ENCODE measurements at places on chromosomes 12 and 14. TPM values are rescaled to one million over a fixed set of nuclear protein-coding genes. Genes with fewer than 3 reads are reported as not detected.
A peak's percentile ranks its signal among the peaks of the same experiment; 100 is the strongest.

Gene TAS2R31
- 3.5 TPM for total RNA-seq

Gene GUCY2C
- not detected for total RNA-seq

Gene IAPP
- total RNA-seq: not detected

Gene CLEC6A
- total RNA-seq: not detected

Gene PDE3A
- 0.79 TPM for total RNA-seq

Gene CDCA3
- total RNA-seq: 8.9 TPM

Gene LRP1-AS
- not detected for total RNA-seq

Gene RASSF9
- 4.2 TPM for total RNA-seq

Gene CPNE6
- not detected for total RNA-seq

Gene CD27
- total RNA-seq: 1.9 TPM

Gene LRRC10
- not detected for total RNA-seq

Gene KLRG1
- total RNA-seq: not detected

Gene SERPINA4
- not detected for total RNA-seq

Gene LBHD2
- not detected for total RNA-seq

Gene RFC5
- 14.0 TPM for total RNA-seq

Gene IFT81
- 5.5 TPM for total RNA-seq

DNA sequence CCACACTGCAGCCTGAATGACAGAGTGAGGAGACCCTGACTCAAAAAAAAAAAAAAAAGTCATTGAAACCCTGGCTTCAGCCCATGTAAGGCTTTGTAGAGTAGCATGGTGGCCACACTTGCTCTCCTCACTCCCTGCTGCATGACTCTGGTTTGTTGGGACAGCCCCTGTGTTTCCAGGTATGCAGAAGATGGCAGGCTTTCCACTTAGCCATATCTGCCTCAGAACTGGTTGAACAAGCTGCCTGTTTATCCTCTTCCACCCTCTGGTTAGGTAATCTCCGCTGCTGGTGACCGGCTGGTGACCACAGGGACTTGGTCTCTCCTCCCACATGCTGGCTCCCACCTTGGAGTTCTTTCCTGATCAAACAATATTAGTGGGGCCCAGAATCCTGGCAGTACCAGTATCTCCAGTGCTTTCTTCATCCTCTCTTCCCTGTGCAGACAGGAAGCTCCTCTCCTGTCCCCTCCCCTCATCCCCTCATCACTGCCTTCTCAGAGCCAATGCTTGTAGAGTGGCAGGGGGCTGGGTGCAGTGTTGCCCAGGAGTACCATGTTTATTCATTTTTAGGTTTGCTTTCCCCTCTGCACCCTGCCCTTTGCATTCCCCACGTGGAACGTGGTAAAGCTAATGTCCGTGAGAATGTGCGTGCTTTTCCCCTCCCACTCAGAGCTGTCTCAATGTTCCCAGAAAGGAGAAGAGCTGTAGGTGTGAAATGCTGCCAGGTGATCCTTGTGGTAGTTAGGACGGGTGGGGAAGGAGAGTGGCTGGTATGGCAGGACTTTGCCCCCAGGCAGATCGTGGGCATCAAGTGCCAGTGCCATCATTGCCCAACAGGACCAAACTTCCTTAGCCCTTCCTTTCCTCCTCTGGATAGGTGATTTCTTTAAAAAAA, 11.3 kb downstream of the ABHD12B start:
- no peak for DNase-seq

- DNase-seq: no peak
Observed at GRCh38 chr12:25106818-25107217, 88.1 kb downstream of the DNAI7 start.

- DNase-seq: no peak
Observed at GRCh38 chr14:68898248-68899032, 80.7 kb downstream of the ACTN1 start.

- no peak for DNase-seq
Observed at GRCh38 chr14:105187935-105188524, 6.9 kb upstream of the NUDT14 start.

- no peak for DNase-seq
Observed at GRCh38 chr12:104371043-104371870, 67.7 kb downstream of the EID3 start.

- DNase-seq: no peak
Observed at GRCh38 chr12:3277306-3277943, 200.2 kb downstream of the TSPAN9 start.

DNA sequence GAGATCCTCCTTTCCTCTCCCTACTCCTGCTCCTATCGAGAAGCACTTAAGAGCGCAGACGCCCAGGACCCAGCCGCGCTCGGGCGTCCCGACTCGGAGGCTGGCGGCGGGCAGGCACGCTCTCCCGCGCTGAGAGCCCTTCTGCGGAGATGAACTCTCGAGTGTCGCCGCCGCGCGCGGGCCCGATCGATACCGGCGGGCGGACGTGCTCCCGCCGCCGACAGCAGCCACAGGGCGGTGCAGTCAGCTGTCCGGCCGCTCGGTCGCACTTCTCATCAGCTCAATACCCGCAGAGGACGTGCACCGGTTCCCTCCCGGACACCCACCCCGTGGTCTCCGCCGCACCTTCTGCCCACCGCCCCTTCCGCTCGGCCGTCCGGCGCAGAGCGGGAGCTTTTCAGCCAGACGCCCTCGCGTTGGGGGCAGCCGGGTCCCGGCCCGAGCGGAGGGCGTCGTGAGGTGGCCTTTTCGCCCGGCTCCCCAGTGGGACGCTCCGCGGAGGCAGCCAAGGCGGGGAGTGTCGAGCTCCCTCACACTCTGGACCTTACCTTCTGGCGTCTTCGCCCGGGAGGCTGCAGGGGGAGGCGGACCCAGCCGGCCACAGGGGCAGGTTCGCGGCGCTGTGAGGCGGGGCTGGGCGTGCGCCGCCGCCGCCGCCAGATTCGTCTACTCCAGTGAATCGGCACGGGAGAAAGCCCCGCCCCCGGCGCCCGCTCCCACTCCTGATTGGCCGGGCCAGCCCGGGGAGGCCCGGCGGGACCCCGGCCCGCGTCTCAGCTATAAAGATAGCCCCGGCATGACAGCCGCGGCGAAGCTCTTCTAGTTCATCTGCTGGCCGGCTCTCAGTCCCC, at the start of gene INSM2:
INSM2 (plus strand) TSS at position 808 of the 851 bp plus-strand sequence. CDS start 89 bp downstream, outside the sequence.
- no peak for DNase-seq

- no peak for DNase-seq
Observed at GRCh38 chr12:92608151-92609091, 94.4 kb upstream of the PLEKHG7 start.

GRCh38 chr12:129753586-129753985, 150.2 kb downstream of the TMEM132D start:
- no peak for DNase-seq

DNA sequence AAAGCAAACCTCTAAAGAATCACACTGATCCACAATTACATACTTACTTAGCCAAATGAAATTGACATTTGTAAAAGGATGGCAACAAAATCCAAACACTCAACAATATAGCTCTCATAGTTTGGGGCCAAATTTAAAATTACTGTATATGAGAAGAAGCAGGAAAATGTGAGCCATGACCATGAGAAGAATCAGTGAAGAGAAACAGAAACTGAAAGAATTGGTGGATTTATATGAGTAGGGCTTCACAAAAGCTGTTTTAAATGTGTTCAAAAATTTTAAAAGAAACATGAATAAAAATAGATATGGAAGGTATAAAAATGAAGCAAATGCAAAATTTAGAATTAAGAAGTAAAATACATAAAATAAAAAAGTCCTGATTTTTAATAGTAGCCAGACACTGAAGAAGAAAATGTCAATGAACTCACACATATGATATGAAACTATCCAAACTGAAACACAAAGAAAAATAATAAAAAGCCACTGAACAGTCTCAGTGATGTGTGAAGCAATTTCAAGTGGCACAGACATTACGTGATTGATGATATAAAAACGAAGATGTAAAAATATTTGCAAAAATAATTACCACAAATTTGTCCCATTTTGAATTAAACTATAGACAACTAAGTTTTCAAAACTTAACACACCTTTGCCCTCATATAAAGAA, 87.9 kb upstream of the MDGA2 start:
- no peak for DNase-seq

- peak; percentile 83 for DNase-seq
Observed at GRCh38 chr12:121789800-121790728, 3.4 kb downstream of the RHOF start.

DNA sequence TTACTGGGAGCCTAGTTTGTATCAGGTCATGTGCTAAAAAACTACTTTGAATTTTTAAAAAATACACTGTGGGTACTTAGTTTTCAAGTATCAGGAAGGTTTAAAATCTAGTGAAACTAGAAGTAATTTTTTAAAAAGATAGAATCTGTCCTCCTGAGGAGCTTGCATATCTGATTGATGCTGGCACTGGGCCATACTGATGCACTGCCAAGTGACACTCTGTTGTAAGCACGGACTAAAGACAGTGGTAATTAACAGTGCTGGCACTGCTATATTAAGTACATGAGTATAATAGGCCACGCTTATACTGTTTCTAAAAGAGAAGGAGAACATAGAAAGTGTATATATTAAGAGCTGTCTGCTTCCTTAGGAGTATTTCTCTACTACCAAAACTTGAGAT, 10.0 kb upstream of the TBC1D30 start:
- DNase-seq: no peak

GRCh38 chr14:39102265-39102968, 618 bp downstream of the SEC23A start:
- DNase-seq: no peak

DNA sequence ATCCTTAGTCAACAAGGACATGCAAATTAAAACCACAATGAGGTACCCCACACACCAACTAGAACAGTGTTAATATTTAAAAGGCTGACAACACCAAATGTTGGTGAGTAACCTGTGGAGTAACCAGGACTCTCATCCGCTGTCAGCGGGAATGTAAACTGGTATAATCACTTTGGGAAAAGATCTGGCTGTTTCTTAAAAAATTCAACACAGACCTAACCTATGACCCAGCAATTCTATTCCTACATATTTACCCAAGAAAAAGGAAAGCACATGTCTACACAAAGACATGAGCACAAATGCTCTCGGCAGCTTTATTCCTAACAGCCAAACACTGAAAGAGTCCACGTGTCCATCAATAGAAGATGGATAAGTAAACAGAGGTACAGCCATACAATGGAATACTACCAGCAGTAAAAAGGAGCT, 26.6 kb downstream of the NRDE2 start:
- no peak for DNase-seq

DNA sequence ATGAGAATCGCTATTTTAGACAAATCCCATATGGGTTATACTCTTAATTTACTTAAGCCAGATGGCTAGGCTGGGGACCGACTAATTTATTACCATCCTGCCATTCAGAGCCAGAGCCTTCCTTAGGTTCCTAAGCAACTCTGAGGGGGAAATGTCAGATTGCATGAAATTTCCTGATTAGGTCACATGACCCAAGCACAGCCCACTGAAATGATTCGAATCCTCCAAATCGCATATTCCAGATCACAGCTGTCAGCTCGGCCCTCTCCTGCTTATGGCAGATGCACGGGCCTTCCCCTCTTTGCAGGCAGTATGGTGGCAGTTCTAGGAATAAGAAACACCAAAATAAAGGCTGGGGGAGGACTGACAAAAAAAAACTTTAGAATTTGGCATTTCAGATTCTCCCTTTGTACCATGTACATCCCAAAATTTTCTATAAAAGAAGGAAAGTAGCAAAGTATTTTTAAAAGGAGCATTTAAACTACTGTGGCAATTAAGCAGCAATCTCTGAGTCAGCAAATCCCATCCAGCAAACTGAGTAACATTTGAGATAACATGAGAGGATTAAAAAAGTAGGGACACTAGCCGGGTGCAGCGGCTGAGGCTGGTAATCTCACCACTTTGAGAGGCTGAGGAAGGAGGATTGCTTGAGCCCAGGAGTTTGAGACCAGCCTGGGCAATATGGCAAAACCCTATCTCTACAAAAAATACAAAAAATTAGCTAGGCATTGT, 30.5 kb upstream of the NUDT4 start:
- no peak for DNase-seq

GRCh38 chr12:102708108-102708507, 208.9 kb downstream of the PAH start:
- DNase-seq: no peak

DNA sequence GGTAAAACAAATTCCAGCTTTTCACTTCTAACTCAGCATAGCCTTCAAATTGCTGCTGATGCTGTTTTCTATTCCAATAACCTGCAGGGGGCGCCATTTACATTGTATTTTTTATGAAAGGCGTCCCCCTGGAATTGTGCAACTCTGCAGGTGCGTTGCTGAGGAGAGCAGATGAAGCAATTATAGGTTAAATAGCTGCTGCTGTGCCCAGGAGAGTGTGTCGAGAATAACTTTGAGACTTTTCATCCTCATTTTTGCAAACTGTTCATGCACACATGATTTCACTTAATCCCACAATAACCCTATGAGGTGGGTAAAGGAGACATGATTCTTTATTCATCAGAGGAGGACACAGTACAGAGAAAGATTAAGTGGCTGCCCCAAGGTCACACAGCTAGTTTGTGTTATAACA, 75.7 kb downstream of the MYRFL start:
- DNase-seq: no peak

DNA sequence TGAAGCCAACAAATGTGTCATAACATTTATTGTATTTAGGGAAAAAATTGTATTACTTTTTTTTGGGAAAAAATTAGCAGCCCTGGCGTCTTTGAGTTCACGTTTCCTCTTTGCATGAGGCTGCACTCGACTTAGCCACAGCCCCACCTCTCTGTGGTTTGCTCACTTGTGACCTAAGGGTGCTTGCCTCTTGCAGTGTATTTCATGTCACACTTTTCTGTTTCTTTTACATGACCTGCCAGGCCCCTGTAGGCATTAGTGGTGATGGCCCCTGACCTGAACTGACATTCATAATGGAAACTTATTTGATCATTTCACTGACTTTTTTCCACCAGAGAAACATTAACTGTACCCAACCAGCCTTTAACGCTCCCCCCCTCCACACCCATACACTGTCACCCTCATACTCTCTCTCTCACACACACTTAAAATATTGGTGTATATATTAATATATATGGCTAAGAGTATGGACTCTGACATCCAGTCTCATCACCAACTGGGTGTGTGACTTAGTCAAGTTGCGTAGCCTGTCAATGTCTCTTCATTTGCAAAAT, 122.9 kb downstream of the PRKCH start:
- no peak for DNase-seq

GRCh38 chr12:102816816-102817434, 100.1 kb downstream of the PAH start:
- no peak for DNase-seq

DNA sequence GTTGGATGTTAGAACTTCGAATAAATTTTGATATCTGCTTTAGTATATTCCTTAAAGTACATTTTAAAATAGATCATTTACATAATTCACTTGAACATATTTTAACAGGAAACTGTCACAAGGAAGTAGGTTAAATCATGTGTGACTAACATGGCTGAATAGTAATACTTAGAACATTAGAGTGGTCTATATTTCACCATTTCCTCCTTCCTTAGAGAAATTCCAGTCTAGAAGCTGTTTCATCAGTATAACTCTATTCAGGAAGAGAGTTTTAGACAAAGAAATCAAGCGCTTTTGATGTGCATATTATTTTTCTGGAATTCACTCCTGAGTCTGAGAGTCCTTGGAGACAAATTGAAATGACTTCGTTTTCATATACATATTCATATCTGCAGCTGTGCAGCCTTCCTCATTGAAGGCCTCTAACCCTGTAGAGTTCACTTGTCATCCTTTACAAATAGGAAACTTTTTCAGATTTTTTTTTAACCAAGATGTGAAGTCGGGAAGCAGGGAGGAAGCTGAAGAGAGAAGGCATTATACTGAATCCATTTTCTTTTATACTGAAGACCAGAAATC, 28.4 kb downstream of the IRAK3 start:
- no peak for DNase-seq

GRCh38 chr14:74211945-74212580, 27.2 kb upstream of the VSX2 start:
- DNase-seq: no peak
